ENCODE measurements at places on chromosomes 5 and 9. TPM values are rescaled to one million over a fixed set of nuclear protein-coding genes. Genes with fewer than 3 reads are reported as not detected.
A peak's percentile ranks its signal among the peaks of the same experiment; 100 is the strongest.

- H3K36me3 ChIP-seq: no peaks in the 10 kb centered on the region
- no peak overlapping the region for H3K27ac ChIP-seq
- no peaks in the 10 kb centered on the region for H3K4me1 ChIP-seq
- no peak for DNase-seq
- H3K4me3 ChIP-seq: no peak overlapping the region
Observed at GRCh38 chr9:114003758-114004157, 74.3 kb downstream of the AMBP start.

DNA sequence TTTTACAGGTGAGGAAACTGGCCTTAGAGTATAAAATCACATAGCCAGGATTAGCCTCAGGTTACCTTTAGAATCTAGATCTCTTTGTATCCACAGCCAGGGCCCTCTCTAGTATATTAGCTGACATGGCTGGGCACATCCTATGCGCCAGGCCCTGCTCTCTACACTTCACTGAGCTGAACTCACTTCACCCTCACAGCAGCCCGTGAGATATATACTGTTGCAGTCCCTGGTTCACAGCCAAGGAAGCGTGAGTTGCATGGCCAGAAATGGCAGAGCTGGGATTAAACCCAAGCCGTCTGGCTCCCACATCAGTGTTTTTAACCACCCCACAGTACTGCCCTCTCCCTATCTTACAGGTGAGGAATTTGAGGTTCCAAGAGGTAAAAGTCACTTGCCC, 58.4 kb downstream of the DAB2IP start:
- no peak for DNase-seq
- H3K4me3 ChIP-seq: no peak overlapping the region
- no peaks in the 10 kb centered on the region for H3K36me3 ChIP-seq

DNA sequence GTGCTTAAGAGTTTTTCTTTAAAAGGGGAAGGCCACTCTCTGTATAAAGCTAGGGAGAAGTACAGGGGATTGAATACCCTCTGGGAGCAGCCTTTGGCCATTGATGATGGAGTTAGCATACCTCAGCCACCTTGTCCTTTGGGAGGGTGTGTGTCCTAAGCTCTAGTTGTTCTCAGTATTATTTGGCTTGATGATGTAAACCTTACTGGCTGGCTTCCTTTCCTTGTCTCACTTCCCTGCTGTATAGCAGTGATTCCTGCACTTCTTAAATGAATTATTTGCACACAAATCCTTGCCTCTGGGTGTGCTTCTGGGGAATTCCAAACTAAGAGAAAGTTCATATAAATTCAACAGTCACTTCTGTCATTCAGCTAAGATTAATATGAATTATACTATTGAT, 234.9 kb upstream of the RIOK2 start:
- no peaks in the 10 kb centered on the region for H3K27me3 ChIP-seq
- H3K4me1 ChIP-seq: peaks cover 18% of the 10 kb centered on the region
- no peak overlapping the region for H3K4me3 ChIP-seq
- H3K36me3 ChIP-seq: no peaks in the 10 kb centered on the region
- DNase-seq: no peak
- peak overlapping the region; percentile 4 for H3K27ac ChIP-seq

GRCh38 chr9:126853667-126854066, 6.8 kb upstream of the ZBTB34 start:
- DNase-seq: no peak
- no peak overlapping the region for H3K4me3 ChIP-seq
- H3K36me3 ChIP-seq: no peaks in the 10 kb centered on the region
- H3K4me1 ChIP-seq: no peaks in the 10 kb centered on the region
- no peak overlapping the region for H3K27ac ChIP-seq
- H3K27me3 ChIP-seq: peaks cover 5% of the 10 kb centered on the region

The MLANA gene
- not detected for total RNA-seq

- no peaks in the 10 kb centered on the region for H3K4me1 ChIP-seq
- H3K36me3 ChIP-seq: no peaks in the 10 kb centered on the region
- no peak overlapping the region for H3K4me3 ChIP-seq
Observed at GRCh38 chr5:59746241-59746765, 147.2 kb downstream of the PDE4D start.

GRCh38 chr9:93646640-93647178, 70.3 kb downstream of the PHF2 start:
- no peaks in the 10 kb centered on the region for H3K4me1 ChIP-seq

GRCh38 chr5:15452030-15452429, 48.0 kb upstream of the FBXL7 start:
- no peak for DNase-seq
- no peaks in the 10 kb centered on the region for H3K4me1 ChIP-seq
- no peaks in the 10 kb centered on the region for H3K36me3 ChIP-seq
- H3K27me3 ChIP-seq: no peaks in the 10 kb centered on the region
